ENCODE measurements at places on chromosomes 1 and 21.

DNA sequence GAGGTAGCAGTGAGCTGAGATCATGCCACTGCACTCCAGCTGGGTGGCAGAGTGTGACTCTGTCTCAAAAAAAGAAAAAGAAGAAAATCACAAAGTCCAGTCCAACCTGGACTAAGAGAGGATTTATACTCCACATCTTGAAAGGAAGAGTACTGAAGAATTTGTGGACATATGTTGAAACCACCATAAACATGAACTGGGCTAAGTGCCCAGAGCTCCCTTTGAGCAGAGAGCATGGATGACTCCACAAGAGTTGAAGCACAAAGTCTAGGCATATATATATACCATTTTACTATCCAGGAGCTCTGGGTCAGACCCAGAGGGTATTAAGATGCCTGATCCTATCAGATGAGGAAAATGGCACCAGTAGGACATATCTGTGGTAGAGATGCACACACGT is 86.6 kb downstream of the OMA1 start:
- no peak for DNase-seq

DNA sequence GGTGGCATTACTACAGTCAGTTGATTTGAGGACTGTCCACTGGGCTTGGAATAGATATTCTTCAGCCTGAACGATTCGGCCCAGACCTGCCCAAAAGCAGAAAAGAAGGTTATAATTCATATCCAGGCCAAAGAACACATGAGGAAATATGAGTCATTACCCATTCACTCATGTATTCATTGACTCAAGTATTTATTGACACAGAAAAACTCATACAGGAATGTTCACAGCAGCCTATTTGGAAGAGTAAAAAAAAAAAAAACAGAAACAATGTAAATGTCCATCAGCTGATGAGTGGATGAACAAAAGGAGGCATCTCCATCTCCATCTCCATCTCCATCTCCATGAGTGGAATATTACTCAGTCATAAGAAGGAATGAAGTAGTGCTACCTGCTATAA is 15.9 kb downstream of the ZMYND12 start:
- no peak for DNase-seq

GRCh38 chr1:171256940-171257606 is 8.8 kb downstream of the FMO1 start:
- DNase-seq = no peak

- DNase-seq = no peak
Observed at GRCh38 chr1:198935306-198935921, 296.6 kb downstream of the PTPRC start.

- DNase-seq = no peak
Observed at GRCh38 chr1:223031733-223032601, 111.1 kb downstream of the TLR5 start.

DNA sequence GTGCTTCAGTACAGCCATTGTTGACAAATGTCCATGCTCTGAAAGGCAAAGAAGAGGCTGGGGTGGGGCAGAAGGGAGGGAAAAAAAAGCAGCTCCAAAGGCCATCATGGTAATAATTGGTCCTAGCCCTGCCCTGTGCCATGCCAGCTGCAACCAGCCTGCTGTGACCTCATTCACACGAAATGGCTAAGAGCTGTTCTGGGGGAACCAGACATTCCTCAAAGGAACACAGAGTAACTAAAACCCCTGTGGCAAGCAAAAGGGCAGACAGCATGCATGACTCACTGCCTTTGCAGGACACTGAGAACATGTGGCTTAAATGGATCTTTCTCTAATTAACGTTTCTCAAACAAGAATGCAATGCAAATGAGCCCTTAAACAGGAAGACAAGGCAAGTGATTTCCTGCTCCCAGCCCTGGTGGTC is 42.3 kb downstream of the STYXL2 start:
- DNase-seq = no peak

GRCh38 chr1:41484402-41485241 is at the start of gene EDN2:
EDN2 (minus strand) TSS chr1:41484683; CDS start chr1:41484601, 82 bp downstream.
- DNase-seq = no peak

DNA sequence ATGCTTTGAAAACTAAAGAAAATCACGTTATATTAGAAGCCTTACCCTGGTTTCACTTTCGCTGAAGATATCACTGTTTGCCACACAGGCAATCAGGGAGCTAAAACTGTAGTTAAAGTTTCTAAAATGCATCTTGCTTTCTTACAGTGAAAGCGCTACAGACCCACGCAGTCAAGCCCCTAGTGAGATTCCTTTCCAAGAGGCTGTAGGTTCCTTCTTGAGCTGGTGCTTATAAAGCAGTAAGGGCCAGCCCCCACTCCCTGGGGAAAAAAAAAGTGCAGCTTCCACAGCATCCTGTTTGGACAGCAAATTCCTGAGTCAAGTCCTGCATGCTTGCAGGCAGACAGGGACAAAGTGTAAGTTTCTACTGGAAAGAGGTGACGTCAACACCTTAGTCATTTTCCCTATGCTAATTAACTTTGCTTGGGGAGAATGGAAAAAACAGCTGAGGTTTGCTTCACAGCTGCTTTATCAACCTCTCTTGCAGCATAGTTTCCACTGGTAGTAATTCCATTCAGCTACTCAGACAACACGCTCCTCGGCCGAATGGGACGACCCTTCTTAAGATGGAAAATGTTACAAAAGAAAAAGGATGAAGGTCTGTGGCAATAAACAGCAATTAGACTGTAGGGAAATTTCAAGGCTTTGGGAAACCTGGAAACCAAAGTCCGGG is 14.7 kb upstream of the KCNE1 start:
- no peak for DNase-seq

DNA sequence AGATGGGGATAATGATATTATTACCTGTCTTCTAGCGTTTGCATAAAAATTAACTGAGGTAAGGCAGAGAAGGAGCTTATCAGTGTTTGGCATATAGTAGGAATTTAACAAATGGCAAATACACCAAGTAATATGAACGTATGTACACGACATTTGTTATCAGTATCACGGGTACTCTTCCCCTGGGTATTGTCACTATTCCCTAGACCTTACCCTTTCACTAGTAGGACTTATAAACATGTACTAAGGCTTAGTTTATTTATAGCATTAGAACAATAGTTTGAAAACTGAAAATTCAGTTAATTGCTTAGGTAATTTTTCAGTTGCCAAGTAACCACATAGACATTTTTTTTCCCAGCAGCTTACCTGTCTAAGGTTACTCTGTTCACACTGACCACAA is 187.0 kb downstream of the KCTD3 start:
- DNase-seq = no peak

DNA sequence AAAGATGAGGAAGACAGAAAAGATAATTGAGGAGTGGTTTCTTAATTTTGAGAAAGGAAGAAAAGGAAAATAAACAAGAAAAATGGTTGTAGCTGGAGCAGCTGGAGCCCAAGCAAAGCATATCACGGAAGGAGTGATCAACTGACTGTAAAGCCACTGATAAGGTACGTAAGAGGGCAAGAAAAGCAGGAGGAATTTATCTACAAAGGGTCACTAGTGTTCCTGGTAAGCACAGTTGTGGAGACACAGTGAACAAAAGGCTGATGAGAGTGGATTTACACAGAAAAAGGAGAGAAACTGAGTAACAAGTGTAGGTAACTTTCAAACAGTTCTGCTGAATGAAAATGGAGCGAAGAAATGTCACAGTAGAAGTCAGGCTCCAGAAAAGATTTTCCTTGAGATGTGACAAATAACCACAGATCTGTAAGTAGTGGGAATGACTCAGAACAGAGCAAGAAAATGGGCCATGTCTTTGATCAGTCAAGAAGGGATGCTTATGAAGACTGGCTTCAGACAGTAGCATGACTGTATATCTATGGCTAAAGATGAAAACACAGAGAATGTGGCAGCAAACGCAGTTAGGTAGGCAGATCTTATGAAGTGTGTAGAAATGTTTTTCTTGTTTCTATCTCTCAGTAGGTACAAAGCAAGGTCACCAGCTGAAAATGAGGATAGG is 45.6 kb upstream of the RBM34 start:
- DNase-seq = no peak

DNA sequence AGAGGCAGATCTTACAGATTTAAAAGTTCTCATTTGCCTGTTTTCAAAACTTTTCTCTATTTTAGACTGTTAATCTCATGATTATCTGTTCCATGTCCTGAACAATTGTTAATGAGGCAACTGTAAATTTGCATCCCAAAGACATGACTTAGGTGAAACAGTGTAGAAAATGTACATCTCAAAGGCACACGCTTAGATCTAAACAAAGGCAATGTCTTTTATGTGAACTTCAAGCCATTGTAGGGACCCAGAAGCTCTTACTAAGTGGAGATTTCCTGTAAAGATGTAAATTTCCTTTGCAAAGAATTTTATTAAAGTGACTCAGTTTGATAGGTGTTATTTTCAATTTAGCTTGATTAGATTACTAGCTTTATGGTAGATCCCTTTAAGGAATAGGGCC is 125.2 kb upstream of the F3 start:
- DNase-seq = no peak

- no peak for DNase-seq
Observed at GRCh38 chr1:37234941-37235418, 200.7 kb upstream of the GRIK3 start.

DNA sequence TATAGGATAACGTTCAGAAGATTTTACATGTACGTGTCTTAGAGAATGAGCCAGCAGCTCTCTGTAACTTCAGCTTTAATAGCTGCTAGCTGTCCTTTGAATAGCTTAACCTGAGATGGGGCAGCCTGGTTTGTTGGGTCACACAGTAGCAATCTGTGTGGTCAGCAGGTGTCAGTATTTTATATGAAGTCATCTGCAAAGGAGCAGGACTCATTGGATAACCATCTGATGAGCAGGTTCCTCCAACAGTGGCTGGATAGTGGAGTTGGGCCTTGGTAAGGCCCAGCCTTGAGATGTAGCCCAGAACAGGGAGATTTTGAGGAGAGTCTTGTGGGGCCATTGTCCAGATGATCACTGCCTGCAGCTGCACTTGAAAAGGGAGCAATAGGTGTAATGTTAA is 6.4 kb downstream of the GSTM5 start:
- no peak for DNase-seq

- DNase-seq = no peak
Observed at GRCh38 chr1:111463029-111463683, 10.6 kb upstream of the C1orf162 start.

DNA sequence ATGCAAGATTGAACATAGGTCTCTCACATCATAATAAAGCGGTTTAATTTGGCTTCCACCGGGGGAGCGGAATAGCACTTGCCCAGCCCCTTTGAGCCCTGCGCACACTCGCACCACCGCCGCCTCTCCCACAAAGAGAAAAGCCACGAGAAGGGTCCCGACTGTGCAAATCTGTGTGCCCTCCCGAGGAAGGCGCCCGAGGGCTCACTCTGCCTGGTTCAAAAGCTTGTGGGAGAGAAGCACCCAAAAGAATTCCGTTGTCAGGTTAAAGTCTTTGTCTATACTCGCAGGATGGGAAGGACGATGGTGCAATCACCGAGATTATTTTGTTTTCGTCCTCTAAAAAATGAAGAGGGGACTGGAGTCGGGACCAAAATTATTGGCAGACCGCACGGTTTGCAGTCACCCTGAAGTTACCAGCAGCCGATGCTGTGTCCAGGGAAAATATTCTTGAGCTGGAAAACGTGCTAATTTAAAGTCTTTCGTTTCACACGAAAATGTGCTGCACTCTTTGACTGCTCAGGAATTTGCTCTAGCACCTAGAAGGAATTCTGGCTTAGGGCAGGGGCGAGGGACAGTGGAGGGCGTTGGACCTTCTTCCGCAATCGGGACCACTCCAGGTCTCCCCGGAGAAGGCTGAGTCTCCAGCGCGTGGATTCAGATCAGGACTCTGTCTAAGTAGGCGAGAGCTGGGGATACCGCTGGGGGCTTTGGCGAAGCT is 6.6 kb upstream of the SIM2 start:
- DNase-seq = no peak

GRCh38 chr1:47677241-47677940 is 239.5 kb downstream of the FOXD2 start:
- DNase-seq = no peak

DNA sequence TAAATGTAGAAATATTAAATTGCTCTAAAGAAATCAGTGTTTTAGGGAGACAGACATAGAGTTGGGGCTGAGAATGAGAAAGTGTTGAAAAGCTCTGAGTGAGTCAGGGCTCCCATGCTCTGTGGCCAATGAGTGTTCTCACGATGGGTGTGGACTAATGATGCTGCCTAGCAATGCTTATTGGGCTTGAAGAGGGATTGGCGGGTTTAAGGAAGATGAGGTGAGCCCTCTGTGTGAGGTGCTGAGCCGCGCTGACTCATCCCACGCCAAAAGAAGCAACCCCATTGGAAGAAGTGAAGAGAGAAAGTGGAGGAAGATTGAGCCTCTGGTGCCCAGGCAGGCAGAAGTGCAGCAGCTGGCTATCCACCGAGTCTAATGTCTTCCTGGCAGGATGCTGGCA is 65.1 kb upstream of the DPT start:
- DNase-seq = no peak

GRCh38 chr1:115640384-115640783 is 1.4 kb upstream of the VANGL1 start:
- no peak for DNase-seq

DNA sequence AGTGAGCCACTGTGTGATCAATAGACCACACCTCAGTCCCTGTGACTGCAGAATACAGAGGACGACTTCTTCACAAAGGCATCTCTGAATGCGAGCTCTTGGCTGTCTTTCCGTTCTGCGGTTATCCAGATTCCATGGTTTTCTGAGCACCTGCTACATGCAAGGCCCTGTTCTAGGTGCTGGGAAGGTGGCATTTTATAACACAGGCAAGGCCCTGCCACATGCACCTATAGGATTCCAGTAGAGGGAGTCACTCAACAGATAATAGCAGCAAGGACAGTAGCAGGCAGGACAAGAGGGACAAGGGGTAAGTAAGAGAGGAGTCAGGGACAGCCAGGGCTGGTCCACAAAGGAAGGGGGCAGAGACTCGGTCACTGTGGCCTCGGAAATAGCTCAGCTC is 9.0 kb downstream of the URB1 start:
- no peak for DNase-seq

DNA sequence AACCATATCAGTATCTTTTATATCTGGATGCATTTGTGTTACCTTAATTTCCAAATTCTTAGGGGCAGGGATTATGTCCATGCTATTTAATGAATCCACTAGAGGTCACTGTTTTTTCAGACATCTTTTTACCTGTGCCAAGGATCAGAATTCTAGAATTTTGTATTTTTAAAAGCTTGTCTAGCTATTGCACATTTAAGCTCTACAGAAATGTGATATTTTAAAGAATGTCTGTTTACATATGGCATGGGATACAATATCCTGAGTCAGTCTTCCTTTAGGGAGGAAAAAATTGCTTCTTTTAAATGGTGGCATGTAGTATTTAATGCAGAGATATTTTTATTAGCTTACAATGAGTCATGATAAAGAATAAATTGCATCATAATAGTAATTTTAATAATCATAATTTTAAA is 11.3 kb downstream of the RPAP2 start:
- no peak for DNase-seq

GRCh38 chr1:8523666-8524206 is 205.8 kb downstream of the SLC45A1 start:
- no peak for DNase-seq

- no peak for DNase-seq
Observed at GRCh38 chr1:36128126-36128904, 3.3 kb upstream of the COL8A2 start.

Measured in central memory CD8-positive, alpha-beta T cell (primary cell).